ENCODE measurements at places on chromosomes 1 and 21. TPM values are rescaled to one million over a fixed set of nuclear protein-coding genes. Genes with fewer than 3 reads are reported as not detected.

DNA sequence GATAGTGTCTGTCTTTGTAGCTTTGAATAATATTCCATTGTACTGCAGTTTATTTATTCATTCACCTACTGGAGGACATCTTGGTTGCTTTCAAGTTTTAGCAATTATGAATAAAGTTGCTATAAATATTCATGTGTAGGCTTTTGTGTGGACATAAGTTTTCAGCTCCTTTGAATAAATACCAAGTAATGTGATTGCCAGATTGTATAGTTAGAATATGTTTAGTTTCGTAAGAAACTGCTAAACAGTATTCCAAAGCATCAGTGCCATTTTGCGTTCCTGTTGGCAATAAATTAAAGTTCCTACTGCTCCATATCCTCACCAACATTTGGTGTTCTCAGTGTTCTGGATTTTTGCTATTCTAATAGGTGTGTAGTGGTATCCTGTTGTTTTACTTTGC, 311.7 kb upstream of the FMN2 start:
- H3K27me3 ChIP-seq = peaks cover 17% of the 10 kb centered on the region
- H3K36me3 ChIP-seq = no peaks in the 10 kb centered on the region
- H3K27ac ChIP-seq = no peak overlapping the region
- no peak for DNase-seq

GRCh38 chr1:155931332-155932038, 2.7 kb downstream of the KHDC4 start:
- no peak overlapping the region for H3K27ac ChIP-seq
- DNase-seq = no peak
- H3K4me1 ChIP-seq = peaks cover 27% of the 10 kb centered on the region
- no peaks in the 10 kb centered on the region for H3K27me3 ChIP-seq
- peak overlapping the region; percentile 60 for H3K4me3 ChIP-seq
- H3K36me3 ChIP-seq = peaks cover 31% of the 10 kb centered on the region

Gene RCSD1
- not detected for total RNA-seq

Gene AZIN2
- total RNA-seq = 10.4 TPM

Gene PLA2G2A
- total RNA-seq = not detected

All from osteocyte (in vitro differentiated cells).